ENCODE measurements at places on chromosomes 5 and 9.

DNA sequence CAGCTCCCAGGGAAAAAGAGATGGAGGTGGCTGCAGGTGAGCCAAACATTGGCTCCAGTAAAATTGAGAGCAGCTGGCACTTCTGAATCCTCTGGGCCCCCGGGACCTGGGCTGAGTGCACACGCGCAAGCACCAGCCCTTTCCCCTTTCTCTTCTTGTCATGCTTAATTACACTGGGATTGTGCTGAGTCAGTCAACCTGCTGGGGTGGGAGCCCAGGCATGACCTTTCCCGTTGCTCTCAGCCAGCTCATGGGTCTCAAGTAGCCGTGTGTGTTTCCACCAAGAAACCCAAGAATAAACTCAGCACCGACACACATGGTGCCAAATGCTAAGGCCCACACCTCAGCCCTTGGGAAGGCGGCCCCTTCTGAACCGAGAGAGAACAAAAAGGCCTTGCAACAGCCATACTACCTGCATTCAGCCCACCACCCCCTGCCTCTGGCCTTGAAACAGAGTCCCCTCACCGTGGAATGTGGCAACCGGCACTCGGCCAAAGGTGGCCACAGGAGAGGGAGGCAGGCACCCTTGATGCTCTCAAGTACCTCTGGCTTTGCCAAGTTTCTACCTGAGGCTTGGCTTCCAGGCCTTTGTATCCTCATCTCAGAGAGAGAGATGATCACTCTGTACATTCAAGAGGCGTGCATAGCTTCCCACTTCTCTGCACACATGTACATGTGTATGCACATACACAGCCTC is 28.1 kb downstream of the SLIT3 start:
- DNase-seq, result no peak

DNA sequence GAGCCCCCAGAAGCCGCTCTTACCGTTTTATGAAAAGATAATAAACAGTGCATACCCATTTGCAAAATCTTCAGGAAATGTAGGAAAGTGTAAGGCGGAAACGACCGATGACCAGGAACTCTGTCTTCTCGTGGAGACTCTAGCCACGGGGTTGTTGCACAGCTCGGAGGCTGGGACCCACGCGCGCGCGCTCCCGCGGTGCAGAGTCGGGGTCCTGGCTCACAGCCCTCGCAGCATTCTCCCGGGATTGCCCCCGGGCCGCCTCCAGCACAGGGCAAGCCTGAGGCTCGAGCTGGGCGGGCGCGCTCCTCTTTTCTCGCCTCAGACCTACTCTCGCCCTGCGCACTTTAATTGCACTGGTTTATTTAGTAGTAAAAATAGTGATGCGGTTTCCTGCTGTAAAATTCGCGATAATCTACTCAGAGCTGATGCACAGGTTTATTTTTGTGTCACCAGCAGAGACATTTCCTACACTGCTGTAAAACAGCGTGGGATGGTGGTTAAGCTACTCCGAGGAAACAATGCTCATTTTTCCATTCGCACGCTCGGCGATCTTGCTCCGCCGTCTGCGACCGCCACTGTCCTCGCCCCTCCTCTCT is 15.5 kb downstream of the TRIM7 start:
- no peak for DNase-seq

GRCh38 chr5:14588145-14588544 is 6.6 kb downstream of the OTULINL start:
- DNase-seq, result no peak

- no peak for DNase-seq
Observed at GRCh38 chr5:80060966-80061365, 25.8 kb downstream of the THBS4 start.

DNA sequence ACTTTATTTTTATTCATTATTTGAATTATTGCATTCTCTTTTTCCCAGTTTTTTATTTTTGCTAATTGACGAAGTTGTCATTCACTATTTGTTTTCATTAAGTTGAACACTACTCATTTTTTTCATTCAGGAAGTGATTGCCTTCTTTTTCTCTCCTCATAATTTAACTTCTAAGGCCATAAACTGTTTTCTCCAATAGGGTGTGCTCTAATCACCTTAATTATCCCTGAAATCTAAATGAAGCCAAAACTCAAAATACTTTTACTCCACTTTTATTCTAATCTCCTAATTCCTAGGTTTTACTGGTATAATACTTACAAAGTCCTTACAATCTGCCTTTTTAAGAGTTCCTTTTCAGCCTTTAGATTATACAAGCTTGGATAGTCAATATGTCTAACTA is 2.9 kb upstream of the OR13C2 start:
- no peak for DNase-seq

DNA sequence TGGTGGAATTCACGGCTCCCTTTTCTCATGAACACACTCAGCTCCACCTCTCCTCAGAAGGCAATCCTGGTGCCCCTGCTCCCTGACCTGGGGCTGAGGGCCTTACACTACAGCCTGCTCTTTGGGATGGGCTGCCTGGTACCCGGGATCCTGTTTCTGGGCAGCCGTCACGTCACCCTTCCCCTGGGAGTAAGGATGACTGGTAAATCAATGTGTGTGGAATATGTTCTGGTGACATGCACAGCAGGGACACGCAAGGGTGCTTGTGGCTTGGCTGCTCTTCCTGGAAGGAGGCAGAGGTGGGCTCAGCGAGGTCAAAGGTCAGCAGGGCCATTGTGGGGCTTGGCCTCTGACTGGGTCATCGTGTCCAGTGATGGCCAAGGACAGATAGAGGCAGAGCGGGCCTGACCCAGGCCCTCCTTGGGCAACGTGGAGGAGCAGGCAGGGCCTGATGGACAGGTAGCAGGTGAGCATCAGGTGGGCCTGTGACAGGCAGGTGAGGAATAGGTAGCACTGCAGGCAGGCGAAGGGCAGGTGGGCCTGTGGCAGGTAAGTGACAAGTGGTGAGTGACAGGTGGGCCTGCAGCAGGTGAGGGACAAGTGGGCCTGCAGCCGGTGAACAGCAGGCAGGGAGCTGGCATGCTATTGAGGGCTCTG is 399.4 kb upstream of the IRX4 start:
- no peak for DNase-seq

DNA sequence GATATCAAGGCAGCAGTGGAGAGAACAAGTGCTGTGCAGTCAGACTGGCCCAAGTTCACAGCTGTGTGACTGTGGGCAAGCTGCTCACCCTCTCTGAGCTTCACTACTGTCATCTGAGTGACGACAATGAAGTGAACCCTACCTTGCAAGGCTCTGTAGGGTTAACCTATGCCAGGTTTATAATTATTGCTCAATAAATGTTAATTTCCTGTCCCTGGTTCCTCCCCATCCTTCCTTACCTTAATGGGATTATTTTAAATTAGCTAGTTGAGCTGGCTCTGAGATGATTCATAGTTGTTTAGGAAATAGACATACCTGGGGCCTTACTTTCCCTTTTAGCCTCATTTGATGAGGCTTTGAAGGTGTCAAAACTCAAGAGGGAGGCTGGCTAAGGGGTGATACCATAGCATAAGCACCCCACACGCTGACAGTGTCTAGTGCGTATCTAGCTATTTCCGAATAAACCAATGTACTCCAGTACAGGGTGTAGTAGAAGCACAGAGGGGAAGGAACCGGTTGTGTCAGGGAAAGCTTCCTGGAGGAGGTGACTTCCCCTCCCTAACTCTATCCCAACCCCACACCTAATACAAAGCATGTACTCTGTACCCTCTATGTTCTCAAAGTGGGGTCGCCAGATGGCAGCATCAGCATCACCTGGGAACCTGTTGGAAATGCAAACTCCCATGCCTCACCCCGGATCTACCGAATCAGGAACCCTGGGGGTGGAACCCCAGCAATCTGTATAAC is 63.3 kb upstream of the SLC25A51 start:
- no peak for DNase-seq

- no peak for DNase-seq
Observed at GRCh38 chr5:41465493-41466171, 44.8 kb downstream of the PLCXD3 start.

DNA sequence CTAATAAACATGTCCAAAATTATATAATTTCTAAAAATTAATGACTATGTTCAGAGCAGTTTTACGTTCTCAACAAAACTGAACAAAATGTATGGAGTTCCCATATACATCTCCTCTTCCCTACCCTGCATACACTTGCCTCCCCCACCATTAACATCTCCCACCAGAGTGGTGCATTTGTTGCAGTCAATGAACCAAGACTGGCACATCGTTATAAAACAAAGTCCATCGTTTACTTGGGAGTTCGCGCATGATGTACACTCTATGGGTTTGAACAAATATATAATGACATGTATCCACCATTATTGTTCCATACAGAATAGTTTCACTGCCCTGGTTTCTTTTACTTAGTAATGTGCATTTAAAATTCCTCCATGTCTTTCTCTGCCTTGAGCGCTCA is 130.1 kb downstream of the APBA1 start:
- no peak for DNase-seq

- DNase-seq, result no peak
Observed at GRCh38 chr5:128358826-128359225, 179.2 kb downstream of the FBN2 start.

GRCh38 chr5:38899936-38900335 is 54.1 kb downstream of the OSMR start:
- DNase-seq, result no peak

DNA sequence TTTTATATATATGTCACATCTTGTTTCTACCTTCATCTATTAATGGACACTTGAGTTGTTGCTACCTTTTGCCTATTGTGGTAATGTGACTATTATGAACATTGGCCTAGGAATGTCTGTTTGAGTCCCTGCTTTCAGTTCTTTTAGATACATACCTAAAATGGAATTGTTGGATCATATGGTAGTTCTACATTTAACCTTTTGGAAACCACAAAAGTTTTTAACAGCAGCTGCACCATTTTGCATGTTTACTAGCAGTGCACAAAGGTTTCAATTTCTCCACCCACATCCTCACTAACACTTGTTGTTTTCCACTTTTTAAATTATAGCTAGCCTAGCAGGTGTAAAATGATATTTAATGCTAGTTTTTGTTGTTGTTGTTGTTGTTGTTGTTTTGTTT is 88.4 kb downstream of the GALNT10 start:
- DNase-seq, result no peak

DNA sequence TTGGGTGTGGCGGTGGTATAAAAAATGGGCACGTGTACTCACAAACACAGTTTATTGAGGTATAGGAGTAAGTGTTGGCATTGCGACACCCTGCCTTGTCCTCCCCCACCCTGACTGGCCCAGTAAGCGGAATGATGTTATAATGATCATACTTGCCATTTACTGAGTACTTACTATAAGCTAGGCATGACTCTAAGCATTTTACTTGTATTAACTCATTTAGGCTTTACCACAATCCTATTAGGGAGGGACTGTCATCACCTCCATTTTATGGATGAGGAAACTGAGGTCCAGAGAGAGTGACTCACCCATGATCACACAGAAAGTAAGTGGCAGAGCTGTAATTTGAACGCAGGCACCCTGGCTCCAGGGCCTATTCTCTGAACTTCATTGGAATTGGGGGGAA is 2.3 kb downstream of the SMIM3 start:
- no peak for DNase-seq

DNA sequence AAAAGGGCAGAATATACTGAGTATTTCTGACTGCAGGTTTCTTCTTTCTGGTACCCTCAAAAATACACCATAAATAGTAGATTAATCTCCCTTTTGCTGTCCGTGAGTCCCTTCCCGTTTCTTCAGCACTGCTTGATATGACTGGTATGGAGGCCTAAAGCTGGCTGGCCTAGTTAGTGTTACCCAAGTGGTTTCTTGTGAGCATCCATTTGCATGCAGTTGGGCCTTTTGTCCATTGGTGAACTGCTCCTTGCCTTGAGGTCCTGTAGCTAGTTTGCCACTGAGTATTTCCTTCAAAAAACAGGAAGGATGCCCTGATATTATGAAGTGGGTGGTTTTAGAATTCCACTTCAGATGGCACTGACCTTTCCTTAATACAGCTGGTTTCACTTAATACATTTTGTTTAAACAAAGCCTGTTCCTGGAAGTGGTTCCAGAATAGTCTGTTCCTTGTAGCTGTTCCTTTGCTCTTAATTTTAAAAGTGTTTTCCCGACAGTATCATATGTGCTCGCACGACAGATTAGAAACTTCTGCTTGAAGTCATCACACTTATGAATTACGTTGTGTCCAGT is 40.0 kb upstream of the ABL1 start:
- DNase-seq, result no peak

DNA sequence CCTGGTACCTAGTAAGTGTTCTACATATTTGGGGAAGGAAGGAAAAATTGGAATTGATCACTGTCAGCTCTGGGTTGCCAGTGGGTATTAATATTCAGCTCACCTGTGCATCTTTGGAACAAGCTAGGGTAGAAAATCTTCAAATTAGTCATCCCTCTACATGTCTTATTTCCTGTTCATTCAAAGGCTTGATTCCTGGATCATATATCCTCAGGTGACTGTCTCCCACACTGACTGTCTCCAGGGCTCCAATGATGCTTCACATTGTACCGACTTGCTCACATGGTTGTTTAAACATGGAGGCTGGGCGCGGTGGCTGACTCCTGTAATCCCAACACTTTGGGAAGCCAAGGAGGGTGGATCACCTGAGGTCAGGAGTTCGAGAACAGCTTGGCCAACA is 11.6 kb upstream of the SUSD1 start:
- no peak for DNase-seq

- no peak for DNase-seq
Observed at GRCh38 chr5:78761840-78762239, 113.3 kb upstream of the LHFPL2 start.

GRCh38 chr5:150313501-150313900 is 10.8 kb upstream of the ARSI start:
- no peak for DNase-seq

- DNase-seq, result no peak
Observed at GRCh38 chr9:90142580-90142979, 500.0 kb downstream of the DIRAS2 start.

- DNase-seq, result no peak
Observed at GRCh38 chr5:74476046-74476818, 164.3 kb downstream of the ENC1 start.

DNA sequence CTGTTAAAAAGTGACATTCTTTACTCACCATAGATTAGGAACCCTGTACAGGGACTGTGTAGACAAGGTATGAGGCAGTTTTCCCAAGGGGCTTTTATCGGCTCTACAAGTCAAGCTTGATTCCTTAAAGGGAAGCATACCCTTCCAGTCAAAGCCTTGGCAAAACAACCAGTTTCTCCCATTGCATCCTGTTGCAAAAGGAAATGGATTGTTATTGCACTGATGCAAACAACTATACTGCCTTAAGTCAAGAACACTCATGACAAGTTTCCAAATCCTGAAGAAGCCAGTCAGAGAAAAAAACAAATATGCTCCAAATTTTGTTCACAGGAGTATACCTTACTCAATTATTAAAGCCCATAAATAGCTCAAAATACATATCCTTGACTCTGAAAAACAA is 67.5 kb downstream of the RGMB start:
- no peak for DNase-seq

GRCh38 chr5:130337179-130337888 is 433.1 kb downstream of the CHSY3 start:
- no peak for DNase-seq

GRCh38 chr9:114244570-114244969 is 78.3 kb upstream of the ORM1 start:
- DNase-seq, result no peak

DNA sequence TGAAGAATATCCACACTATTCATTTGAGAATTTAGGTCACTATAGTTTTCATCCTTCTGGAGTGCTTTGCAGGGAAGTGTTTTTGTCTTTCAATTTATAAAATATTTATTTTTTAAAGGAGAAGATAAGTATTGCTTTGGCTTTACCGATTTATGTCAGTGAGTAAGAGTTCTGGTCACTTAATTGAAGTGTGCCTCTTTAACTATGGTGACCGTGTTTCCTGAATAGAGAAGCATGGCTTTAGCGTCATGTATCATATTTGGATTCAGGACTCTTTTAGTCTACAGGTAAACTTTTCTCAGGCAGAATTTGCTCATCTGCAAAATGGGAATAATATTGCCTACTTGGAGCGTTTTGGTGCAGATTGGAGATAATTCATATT is 902 bp downstream of the BDP1 start:
- no peak for DNase-seq
